CD4-positive, alpha-beta T cell treated with Interleukin-15 for 4 hours (primary cell): ENCODE measurements at places on chromosomes 13 and 19.

DNA sequence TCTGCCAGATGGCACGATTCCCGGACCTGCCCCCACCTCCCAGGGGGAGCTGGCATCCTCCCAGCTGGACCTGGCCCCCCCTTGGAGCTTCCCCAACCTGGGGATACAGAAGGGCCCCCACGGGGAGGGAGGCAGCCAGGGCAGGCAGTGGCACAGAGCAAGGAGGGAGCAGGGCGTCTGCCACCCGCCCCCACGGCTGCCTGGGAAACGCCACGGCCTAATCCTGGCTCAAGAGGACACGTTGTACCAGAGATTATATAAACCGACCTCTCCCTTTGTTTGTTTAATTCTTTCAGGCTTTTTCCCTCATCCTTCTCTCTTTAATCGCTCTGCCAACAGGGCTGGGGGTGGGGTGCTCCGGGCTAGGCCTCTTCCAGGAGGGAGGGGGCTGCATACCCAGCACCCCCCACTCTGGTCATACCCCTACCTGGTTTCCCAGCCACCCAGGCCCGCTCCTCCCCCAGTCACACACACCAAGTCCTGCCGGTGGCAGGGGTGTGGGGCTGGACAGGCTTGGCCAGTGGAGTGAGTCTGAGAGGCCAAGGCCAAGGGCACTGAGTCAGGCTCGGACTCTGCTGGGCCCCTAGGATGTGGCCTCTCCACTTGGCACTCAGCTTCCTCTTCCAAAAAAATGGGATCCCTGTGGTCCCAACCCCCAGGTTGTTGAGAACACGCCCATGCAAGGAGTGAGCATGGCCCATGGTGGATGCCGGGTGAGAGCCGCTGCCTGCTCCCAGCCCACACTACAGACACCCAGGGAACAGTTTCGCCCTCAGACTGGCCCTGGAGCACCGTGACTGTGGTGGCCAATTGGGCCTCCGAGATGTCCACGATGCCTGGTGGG lies 29.5 kb upstream of the NFIC start:
- no peak for DNase-seq

DNA sequence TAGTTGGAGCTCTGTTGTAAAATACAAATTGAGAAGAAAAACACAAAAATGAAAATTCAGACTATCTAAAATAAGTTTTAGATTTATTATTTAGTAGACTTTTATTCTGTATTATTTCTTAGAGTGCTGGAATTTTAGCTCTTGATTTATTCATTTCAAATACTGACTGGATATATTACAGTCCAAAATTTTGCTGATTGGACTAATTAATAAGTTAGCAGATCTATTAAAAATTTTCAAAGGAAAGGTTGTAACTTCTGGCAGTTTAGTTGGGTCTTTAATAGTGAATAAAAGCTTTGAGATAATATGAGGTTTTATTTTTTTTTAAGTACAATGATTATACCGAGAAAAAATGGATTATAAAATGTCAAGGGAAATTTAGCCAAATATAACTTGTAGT lies 1224.9 kb upstream of the SPRY2 start:
- no peak for DNase-seq

DNA sequence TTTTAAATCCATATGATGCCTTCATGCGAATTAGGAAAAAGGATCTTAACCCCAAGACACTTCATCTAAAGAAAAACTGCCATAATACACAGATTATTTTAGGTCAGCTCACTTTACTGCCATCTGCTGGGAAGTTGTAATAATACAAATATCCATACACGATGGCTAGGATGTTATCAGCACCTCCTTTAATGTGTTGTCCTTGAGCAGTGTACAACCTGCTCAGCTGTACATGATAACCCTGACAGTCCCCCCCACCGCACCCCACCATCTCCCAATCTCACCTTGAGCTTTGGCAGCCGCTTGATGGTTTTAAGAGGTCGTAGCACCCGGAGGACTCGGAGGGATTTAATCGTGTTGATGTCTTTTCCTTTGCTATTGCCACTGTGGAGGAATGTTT lies 112.2 kb downstream of the IER2 start:
- peak; percentile 65 for DNase-seq

GRCh38 chr13:90943946-90944345 lies 403.5 kb upstream of the MIR17HG start:
- DNase-seq = no peak

GRCh38 chr13:100808330-100809128 lies 133.9 kb upstream of the TMTC4 start:
- no peak for DNase-seq

DNA sequence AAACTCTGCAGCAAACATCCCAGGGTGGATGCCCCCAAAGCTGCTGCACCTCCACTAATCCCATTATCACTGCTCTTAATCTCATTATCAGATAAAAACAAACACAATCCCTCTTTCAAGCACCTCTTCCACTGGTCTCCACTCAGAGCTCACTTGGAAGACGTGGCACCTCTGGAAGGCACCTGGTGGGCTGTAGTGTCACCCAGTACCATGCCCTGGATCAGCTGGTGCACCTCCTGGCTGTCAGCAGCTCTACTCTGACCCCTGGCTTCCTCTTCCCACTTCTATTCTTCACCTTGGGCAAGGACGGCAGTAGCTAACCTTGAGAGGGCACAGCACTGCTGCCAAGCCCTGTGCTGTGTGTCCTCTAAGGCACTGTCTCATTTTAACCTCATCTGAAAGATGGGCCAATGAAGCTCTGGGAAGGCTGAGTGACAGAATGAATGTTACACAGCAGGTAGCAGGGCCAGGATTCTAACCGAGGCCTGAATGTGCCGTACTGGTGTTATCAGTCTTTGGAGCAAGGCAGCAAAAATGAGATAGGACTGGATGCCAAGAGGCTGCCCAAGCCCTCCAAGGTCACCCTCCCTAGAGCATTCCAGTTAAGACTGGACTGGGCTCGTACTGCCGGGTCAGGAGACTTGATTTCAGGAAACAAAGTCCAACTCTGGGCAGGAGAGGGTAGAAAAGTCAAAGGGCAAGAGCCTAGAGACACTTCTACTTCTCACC lies 7.4 kb downstream of the BRD4 start:
- DNase-seq = no peak

GRCh38 chr19:54674021-54674617 lies 11.3 kb downstream of the LILRB4 start:
- DNase-seq = peak; percentile 10

DNA sequence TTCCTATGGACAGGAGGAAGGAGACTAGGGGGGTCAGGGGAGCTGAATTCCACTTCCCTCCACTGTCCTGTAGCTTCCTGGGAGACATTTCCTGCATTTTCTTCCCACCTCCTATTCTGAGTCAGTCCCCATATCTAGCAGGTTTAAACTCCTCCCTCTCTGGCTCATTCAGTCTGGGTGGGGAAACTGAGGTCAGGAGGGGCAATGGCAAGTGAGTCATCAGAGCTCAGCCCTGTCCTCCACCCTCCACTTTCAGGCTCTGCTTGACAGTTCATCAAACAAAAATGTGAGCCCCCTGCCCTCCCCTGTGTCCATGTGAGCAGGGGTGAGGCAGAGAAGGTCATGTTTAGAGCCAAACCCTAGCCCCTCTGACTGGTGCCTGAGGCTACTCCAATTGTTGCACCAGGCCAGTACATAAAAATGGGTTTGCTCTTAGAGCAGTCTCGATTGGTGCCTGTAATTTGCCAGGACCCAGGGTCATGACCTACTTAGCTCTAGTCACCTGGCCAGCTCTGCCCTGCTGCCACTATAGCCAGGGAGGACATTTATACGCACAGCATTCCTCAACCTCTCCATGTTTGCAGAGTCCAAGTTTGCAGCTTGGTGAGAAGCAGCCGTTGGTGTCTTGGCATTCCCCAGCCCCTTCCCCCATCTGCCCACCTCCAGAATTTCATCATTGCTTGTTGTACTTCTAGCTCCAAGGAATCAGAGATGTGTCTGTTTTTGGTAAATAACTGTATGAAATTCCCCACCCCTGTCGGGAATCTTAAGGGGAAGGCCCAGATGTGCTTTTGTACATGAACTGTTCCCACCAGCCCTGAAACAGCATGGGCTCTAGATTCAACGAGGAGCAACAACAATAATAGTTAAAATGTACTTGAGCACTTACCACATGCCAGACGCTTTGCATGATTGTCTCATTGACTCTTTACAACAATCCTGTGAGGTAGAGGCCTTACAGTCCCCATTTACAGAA lies 20.7 kb downstream of the SAMD4B start:
- DNase-seq = no peak

- no peak for DNase-seq
These were observed 304.9 kb upstream of the NBEA start for GRCh38 chr13:34637138-34637537.

- DNase-seq = peak; percentile 85
These were observed 4.8 kb downstream of the EMP3 start for GRCh38 chr19:48330012-48330681.
